A549 treated with GW870086 at 1 μM for 4 hours (cell line): ENCODE measurements at places on chromosomes 2 and 18. TPM values are rescaled to one million over a fixed set of nuclear protein-coding genes. Genes with fewer than 3 reads are reported as not detected.

TWIST2 gene
- total RNA-seq = 9.9 to 17.5 TPM (median 16.6 TPM) in 5 replicates

ASB18 gene
- total RNA-seq = 0.03 TPM in 1 of 5 replicates, not detected in the others

TCF7L1 gene
- 7.7 to 9.9 TPM (median 8.5 TPM) in 5 replicates for total RNA-seq

MARCO gene
- 0.07 to 0.36 TPM (median 0.09 TPM) in 3 of 5 replicates, not detected in the others for total RNA-seq

MSGN1 gene
- not detected in 5 replicates for total RNA-seq

NAT8 gene
- total RNA-seq = not detected in 5 replicates

SLC5A7 gene
- not detected in 5 replicates for total RNA-seq

UGT1A7 gene
- total RNA-seq = 2.3 to 5.1 TPM (median 3.8 TPM) in 5 replicates

MREG gene
- 4.9 to 5.8 TPM (median 5.3 TPM) in 5 replicates for total RNA-seq
